ENCODE measurements at places on chromosomes 16 and 17.
A peak's percentile ranks its signal among the peaks of the same experiment; 100 is the strongest.

- DNase-seq, result peak; percentile 9
Measured at GRCh38 chr17:36127911-36128310, 24.3 kb downstream of the CCL4 start.

DNA sequence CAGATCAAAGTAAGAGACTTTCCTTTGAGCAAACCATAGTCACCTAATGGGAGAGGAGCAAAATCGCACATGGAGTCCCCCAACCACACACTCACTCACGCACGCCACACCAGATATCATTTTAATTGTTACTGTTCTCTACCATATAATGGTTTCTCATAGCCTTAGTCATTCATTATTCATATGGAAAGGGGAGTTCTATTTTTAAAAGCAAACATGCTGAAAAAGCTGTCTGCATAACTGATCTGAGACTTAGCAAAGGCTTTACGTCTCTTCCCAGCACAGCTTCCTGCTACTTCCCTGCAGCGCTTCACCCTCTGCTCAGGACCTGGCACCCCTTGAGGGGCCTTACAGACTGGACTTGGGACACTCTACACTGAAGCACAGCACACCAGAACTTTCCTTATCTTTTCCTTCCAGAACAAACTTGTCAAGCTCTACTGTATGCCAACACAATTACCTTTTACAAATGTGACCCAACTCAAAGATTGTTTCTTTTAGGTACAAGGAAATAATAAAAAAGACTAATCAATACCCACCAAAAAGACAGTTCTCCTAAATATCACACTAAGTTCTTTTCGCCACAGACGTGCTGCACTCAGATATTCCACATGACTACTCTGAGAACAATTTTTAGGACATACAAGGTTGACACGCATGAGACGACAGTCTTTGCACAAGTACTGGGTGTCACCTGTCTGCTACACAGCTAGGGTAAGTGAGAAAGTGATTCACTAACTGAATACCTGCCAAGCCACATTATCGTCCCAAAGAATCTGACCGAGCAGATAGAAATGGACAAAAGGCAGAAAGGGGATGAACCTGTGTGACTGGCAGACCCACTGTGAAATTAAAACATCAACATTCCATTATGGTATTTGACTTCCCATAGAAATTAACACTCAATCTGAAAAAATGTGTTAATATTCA, 21.5 kb downstream of the SRP68 start:
- DNase-seq, result no peak

DNA sequence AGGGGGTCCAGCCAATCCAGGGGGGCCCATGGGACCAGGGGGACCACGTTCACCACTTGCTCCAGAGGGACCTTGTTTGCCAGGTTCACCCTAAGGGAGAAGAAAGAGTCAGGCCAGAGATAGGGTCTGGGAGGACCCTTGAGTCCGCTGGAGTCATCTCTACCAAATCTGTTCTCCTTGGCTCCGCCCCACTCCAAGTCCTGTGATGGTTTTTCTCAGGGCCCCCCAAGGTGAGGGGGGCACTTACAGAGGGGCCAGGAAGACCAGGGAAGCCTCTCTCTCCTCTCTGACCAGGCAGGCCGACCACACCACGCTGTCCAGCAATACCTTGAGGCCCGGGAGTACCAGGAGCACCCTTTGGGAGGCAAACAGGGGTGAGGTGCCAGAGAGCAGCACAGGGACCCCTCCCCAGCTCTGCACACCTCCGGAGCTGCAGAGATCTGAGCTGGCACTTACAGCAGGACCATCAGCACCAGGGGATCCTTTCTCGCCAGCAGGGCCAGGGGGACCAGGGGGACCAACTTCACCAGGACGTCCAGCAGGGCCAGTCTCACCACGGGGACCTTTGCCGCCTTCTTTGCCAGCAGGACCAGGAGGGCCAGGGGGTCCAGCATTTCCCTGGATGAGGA, 12.4 kb downstream of the COL1A1 start:
- DNase-seq, result no peak

- no peak for DNase-seq
Measured at GRCh38 chr16:4369007-4369733, 2.5 kb upstream of the VASN start.

DNA sequence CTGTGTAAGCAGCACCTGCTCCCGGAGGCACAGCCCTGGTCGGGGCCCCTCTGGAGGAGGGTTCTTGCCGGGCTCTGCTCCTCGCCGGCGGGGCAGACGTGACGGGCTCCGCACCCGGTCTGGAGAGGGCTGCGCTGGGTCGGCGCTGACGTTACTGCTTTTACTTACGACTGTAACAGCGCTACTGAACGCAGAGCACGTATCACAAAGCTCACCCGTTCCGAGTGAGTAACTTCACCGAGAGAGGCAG, 1.3 kb upstream of the RAB40C start:
- DNase-seq, result peak; percentile 54

GRCh38 chr16:28905229-28905754, 19.7 kb downstream of the RABEP2 start:
- DNase-seq, result no peak

- DNase-seq, result no peak
Measured at GRCh38 chr17:28960256-28961061, 9.1 kb upstream of the PHF12 start.

DNA sequence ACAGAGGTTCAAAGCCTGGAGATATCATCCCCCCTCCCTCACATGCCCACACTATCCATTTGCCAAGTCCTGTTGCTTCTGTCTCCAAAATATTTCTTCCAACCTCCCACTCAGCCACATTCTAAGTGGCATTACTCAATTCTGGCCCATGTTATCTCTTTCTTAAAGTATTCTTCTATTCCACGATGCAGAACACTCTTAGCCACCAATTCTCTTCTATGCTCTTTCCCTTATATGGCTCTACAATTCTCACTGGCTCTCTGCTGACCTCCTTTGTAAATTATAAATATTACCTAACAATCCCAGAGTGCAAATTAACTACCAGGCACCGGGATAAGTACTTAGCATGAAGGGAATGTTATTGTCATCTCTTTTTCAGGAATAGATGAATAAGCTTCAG, 82.4 kb downstream of the KCNJ2 start:
- DNase-seq, result no peak

DNA sequence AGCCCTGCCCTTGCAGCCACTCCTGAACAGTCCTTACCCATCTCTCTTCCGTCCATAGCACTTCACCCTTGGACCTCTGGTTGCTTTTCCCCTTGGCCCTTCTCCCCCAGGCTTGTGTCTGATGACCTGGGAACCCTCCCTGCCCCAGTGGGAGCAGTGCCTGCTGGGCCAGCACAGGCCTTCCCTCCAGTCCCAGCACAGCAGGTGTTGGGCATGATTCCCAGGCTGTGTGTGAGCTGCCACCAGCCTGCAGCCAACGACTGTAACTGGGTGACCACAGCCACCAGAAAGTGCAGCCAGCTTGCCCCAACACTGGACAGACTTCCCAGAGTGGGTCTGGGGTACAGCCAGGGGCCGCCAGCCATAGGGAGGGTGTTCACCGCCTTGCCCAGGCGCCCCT, 30.0 kb downstream of the CRAMP1 start:
- DNase-seq, result no peak

- DNase-seq, result no peak
Measured at GRCh38 chr16:50247906-50248608, 18.3 kb upstream of the ADCY7 start.

GRCh38 chr16:500709-501108, 26.8 kb upstream of the CAPN15 start:
- DNase-seq, result no peak

GRCh38 chr16:72220875-72221629, 49.1 kb upstream of the PMFBP1 start:
- no peak for DNase-seq

GRCh38 chr16:67199808-67200198, 872 bp downstream of the ELMO3 start:
- DNase-seq, result no peak

GRCh38 chr17:77617516-77617915, 341.0 kb upstream of the TNRC6C start:
- DNase-seq, result no peak

DNA sequence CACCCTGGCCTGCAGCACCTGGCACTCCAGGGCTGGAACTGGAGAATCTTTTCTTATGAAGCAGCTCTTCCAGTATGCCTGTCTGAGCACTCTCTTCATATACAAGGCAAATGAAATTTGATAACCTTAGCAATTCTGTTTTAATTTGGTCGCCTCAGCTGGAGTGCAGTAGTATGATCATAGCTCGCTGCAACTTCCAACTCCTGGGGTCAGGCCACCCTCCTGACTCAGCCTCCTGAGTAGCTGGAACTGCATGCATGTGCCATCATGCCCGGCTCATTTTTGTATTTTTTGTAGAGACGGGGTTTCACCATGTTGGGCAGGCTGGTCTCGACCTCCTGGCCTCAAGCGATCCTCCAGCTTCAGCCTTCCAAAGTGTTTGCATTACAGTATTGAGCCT, 140.8 kb upstream of the CHMP6 start:
- no peak for DNase-seq

GRCh38 chr16:68359398-68360191, 48.8 kb downstream of the PRMT7 start:
- DNase-seq, result no peak

GRCh38 chr17:16929035-16929680, 42.8 kb downstream of the TNFRSF13B start:
- no peak for DNase-seq

GRCh38 chr16:66524601-66525164, 25.2 kb downstream of the TK2 start:
- DNase-seq, result no peak

DNA sequence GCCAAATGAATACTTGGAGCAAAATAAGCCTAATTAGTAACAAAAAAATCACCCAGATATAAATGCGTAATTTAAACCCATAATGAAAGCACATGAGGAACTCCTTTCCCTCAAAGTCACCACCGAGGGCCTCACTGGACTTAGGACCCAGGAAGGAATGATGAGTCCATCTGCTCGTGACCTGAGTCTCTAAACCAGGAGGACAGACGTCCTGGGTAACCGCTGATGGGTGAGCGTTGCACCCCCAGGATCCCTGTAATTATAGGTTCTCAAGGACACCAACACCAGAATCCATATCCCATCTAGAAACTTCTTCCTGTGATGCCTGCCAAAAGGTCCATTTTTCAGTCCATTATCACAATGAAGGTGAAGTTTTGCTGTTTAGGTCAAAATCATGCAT, 121.4 kb downstream of the ZNF778 start:
- no peak for DNase-seq

DNA sequence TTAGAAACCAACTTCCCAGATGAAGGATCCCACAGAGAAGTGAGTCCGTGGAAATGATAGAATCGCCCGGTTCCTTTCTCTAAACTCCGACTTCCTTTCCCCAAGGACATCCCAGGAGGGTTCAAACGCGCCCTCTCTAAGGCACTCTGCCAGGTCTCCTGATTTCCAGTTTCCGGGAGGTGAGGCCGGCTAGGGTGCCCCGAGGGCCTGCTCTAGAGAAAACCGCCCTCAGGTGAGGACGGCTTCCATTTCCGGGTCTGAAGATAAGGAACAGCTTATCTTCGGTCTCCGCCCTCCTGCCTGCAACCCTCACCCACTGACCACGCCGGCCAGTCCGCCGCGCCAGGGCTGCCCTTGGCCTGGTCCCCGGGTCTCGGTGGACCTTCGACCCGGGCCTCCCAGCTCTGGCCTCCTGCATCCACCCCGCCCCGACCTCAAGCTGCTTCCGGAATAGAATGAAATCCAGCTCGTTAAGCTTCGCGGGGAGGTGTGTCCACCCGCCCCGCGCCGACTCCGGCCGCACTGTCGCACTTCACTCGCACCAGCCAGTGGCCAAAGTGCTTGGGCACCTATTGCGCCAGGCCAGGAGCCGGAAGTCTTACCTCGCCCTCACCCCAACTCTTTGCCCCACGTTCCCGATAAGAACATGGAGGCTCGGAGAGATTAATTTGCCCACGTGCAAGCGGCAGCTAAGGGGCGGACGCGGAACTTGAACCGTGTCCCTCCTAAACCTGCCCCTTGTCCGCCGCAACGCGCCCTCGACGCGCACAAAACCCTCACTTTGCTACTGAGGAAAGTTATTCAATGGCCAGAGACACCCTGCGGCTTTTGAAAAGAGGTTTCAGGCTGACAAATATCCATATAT, 836 bp upstream of the MMP15 start:
- no peak for DNase-seq

DNA sequence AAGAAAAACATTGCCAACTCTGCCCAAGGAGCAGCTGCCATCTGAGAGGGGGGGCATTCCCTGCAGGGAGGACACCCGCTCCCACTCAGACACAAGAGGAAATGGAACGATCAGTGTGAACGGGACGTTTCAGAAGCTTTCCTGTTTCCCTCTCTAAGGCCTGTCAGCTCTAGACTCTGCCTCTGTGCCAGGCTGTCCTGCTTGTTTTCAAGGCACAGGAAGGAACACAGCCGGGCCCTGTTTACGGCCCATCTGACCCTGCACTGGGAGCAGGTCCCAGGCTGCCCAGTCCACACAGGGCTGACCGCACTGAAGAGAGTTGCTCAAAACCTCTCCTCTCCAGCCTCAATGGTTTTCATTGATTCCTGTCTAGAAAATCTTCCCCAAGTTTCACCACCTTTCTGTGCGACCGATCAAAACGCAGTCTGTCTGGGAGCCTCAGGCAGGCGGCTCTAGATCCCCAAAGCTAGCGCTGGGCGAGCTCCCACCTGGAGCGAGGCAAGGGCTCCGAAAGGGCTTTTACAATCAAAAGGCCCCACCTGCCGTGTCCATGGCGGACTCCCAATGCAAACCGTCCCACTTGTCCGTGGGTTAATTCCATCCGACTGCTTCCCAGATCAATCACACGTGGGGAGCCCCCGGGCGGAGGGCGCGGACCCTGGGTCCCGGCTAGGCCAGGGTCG, 1.5 kb downstream of the PIEZO1 start:
- no peak for DNase-seq

DNA sequence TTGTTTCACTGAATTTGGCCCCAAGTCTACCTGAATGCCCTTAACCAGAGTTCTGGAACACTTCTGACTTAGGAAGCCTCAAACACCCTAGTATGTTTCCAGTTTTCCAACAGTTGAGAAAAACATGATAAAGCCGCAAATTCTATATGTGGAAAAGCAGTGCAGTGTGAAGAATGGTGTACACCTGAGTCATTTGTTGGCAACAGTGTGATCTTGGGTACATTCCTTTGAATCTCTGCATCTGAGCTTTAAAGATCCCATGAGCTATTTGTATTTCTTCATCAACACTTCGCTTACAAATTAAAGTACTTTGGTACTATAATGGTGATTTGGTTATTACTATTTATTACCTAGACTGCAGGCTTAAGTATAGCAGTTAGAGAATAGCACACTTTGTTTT, 93.6 kb upstream of the TBX2 start:
- no peak for DNase-seq

- DNase-seq, result no peak
Measured at GRCh38 chr16:20803561-20804214, 2.6 kb downstream of the ERI2 start.

GRCh38 chr17:82948081-82948511, 108.3 kb upstream of the ZNF750 start:
- DNase-seq, result no peak

DNA sequence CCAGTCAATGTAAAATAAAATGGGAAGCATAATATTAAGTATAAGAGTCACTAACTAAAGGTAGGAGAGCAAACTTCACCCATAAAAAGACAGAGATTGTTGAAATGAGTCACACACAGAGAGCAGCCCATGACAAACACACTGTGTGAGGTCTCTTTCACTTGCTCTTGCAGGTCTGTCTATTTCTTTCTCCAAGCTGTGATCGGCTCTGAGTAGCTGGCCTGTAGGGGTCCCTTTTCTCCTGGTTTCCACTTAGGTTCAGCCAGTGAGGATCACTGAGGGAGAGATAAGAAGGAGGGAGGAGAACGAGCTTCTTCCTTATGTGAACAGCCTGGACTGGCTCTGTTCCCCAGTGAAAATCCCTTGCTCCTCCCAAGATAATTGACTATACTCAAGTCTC, 133.7 kb upstream of the HS3ST3A1 start:
- no peak for DNase-seq

- DNase-seq, result no peak
Measured at GRCh38 chr16:27511657-27512448, 37.9 kb downstream of the GTF3C1 start.
